ENCODE measurements at places on chromosomes 13 and 19. TPM values are rescaled to one million over a fixed set of nuclear protein-coding genes. Genes with fewer than 3 reads are reported as not detected.
A peak's percentile ranks its signal among the peaks of the same experiment; 100 is the strongest.

GRCh38 chr13:98570929-98571372, 6.0 kb downstream of the STK24 start:
- DNase-seq, result peak; percentile 21
- H3K27ac ChIP-seq, result peak overlapping the region; percentile 78
- H3K4me3 ChIP-seq, result peak overlapping the region; percentile 76

The FPR3 gene
- not detected for polyA plus RNA-seq

GRCh38 chr19:45960595-45961235, 12.9 kb downstream of the NOVA2 start:
- H3K27ac ChIP-seq, result no peak overlapping the region
- no peak for DNase-seq
- H3K4me3 ChIP-seq, result no peak overlapping the region
- H3K4me1 ChIP-seq, result no peaks in the 10 kb centered on the region

GRCh38 chr19:2454962-2455850, 1.6 kb downstream of the LMNB2 start:
- peak overlapping the region; percentile 83 for H3K27ac ChIP-seq
- no peak for DNase-seq
- no peaks in the 10 kb centered on the region for H3K36me3 ChIP-seq
- H3K4me3 ChIP-seq, result peak overlapping the region; percentile 91

DNA sequence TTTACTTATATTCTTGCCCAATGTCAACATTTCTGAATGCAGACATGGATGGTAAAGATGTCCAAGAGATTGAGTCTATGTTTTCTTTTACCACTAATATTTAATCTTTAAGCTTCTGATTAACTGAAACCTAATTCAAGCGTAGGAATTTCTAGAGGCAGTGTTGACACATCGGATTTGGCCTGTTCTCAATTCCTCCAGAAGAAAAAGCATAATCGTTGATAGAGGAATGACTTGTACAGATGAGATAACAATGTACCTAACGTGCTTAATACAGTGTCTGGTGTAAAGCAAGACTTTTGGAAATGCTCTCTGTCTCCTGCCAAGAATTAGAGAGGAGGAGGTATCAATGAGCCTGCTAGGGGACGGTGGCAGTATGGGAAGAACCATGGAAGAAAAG, 35.2 kb downstream of the SLC15A1 start:
- no peak overlapping the region for H3K27ac ChIP-seq
- no peak for DNase-seq
- no peaks in the 10 kb centered on the region for H3K4me1 ChIP-seq
- no peaks in the 10 kb centered on the region for H3K27me3 ChIP-seq
- H3K4me3 ChIP-seq, result no peak overlapping the region

DNA sequence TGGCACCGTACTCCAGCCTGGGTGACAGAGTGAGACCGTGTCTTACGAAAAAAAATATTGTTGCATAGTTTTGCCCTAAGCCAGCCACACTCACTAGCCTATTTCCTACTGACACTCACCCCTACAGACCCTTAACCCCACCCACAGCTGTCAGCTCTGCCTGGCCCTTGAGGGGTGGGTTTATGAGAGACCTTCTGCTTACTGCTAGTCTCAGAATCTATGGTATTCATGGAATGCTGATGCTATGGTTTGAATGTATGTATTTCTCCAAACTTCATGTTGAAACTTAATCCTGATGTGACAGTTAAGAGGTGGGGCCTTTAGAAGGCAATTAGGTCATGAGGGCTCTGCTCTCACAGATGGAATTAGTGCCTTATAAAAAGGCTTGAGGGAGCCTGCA, 79.2 kb upstream of the LRCH1 start:
- H3K4me3 ChIP-seq, result no peak overlapping the region
- H3K27me3 ChIP-seq, result peaks cover 2% of the 10 kb centered on the region
- H3K36me3 ChIP-seq, result no peaks in the 10 kb centered on the region

GRCh38 chr13:43307921-43308433, 284.6 kb downstream of the DNAJC15 start:
- H3K4me1 ChIP-seq, result no peaks in the 10 kb centered on the region
- no peaks in the 10 kb centered on the region for H3K27me3 ChIP-seq
- no peaks in the 10 kb centered on the region for H3K36me3 ChIP-seq

The PPAN gene
- polyA plus RNA-seq, result 44.8 TPM

DNA sequence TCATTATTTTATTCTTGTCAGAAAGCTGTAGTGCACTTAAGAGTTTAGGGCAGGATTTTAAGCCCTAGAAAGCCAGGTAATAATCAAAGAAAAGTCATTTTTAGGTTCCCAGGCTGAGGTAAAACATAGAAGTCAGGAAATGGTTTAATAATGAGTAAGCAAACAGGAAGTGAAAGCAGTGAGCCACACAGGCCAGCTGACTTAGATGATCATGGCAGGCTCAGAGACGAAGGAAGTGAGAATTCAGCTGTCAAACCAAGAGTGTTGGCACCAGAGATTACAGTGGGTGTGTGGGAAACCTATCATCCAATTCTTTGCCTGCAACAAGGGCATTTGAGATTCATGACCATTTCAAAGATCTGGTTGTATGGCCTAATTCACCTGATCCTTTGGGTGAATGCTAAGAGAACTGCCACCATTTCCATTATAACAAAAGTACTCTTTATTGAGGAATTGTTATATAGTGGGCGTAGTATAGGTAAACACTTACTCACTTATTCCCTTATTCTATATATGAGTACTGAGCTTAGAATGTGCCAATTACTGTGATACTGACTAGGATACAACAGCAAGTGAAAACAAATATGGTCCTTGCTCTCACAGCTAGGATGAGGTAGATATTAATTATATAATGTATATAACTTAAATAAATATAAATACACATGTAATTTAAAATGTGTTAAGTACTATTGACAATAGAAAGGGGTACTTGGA, 103.7 kb upstream of the EDNRB start:
- peaks cover 31% of the 10 kb centered on the region for H3K4me1 ChIP-seq
- H3K36me3 ChIP-seq, result peaks cover 10% of the 10 kb centered on the region
- peak; percentile 57 for DNase-seq
- peaks cover 2% of the 10 kb centered on the region for H3K27me3 ChIP-seq

DNA sequence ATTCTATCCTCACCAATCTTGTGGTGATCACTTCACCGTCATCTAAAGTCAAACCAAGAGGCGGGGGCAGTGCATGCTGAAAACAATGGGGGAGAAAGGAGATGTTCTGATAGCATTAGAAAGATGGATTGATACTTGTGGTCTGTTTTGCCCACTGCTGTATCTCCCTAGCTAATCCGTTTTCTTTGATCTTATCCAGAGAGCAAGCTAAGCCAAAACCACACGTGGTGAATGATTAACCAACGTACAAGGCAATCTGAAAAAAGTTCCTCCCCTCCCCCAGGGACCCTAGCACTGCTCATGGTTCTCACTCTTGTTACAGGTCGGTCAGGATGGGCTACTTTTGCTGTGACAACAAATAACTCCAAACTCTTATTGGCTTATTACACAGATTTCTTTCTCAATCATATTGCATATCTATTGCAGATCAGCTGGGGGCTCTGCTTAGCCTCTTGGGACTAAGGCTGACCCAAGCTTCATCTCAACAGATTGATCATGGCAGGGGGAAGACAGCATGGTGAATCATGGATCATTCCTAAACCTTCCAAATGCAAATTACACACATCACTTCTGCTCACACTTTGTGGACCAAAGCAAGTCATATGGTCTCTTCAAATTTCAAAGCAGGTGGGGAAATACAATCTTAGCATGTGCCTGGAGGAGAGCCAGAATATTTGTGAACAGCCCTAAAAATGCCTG, 11.9 kb upstream of the C13orf42 start:
- no peaks in the 10 kb centered on the region for H3K4me1 ChIP-seq
- DNase-seq, result no peak
- no peak overlapping the region for H3K4me3 ChIP-seq
- no peaks in the 10 kb centered on the region for H3K36me3 ChIP-seq
- peaks cover 2% of the 10 kb centered on the region for H3K27me3 ChIP-seq
- no peak overlapping the region for H3K27ac ChIP-seq

DNA sequence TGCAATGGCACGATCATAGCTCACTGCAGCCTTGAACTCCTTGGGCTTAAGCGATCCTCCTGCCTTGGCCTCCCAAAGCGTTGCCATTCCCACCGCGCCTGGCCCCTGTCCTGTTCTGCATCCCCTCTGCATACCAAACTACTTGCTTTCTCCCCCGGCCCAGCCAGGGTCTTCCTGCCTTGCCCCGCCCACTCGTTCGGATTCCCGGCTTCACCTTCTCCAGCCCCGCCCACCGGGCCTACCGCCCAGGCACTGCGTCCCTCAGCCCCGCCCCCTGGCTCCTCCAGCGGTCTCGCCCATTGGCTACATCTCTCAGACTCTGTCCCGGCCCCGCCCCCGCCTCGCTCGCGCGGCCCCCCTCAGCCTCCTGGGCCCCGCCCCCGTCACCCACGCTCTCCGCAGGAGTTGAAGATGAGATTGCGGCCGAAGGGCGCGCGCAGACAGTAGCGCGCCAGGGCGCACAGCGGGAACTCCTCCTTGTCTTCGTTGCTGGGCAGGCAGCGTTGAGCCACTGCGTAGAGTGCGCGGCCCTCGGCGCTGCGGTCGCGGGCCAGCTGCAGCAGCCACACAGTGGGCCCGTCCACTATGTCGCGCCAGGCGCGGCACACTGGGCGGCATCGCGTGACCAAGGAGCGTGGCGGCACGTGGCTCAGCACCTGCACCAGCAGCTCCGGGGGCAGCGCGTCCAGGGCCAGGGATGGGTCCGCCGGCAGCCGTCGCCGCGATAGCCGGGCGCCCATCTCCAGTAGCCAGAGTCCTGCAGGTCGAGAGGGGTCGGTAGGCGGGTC, 19.0 kb downstream of the MRPS12 start:
- H3K27me3 ChIP-seq, result peaks cover 8% of the 10 kb centered on the region
- H3K4me1 ChIP-seq, result peaks cover 15% of the 10 kb centered on the region
- peak overlapping the region; percentile 74 for H3K4me3 ChIP-seq
- DNase-seq, result peak; percentile 74

DNA sequence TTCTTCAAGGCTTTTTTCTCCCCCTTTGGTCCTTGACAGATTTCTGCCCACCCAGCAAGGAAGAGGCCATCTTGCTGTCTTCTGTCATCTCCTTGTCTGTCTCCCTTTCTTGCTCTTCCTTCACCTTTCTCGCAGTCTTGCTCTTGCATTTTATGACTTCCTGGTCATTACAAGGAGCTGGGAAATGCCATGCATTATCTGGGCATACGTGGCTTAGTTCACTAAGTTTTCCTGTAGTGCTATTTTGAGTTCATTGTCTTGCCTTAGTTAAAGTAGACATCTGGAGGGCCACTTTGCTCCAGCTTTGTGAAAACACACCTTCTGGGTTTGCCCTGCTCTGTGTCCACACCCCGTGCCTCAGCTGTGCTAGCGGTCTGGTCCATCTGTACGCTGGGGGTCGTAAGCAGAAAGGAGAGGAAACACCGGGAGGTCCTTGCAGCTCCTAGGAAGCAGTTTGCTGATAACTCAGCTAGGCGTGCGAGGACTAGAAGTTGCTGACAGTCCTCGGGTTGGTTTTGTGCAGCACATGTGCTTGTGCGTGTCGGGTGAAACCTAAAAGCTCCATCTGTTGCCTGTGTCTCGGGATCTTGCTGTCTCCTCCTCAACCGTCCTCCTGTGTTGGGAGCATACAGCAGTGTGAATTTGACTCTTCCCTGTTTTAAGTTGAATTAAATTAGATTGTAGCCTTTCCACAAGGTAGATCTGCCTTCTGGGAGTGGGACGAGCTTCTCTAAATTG, 59.4 kb downstream of the ARHGEF7 start:
- peaks cover 63% of the 10 kb centered on the region for H3K4me1 ChIP-seq
- no peak for DNase-seq

The TUBB4A gene
- 3.0 TPM for polyA plus RNA-seq

GRCh38 chr19:39138221-39139211, 12.9 kb downstream of the PAK4 start:
- DNase-seq, result no peak
- no peaks in the 10 kb centered on the region for H3K36me3 ChIP-seq
- peaks cover 6% of the 10 kb centered on the region for H3K4me1 ChIP-seq
- H3K27ac ChIP-seq, result no peak overlapping the region

GRCh38 chr19:5030822-5031221, 61.9 kb downstream of the KDM4B start:
- H3K27me3 ChIP-seq, result no peaks in the 10 kb centered on the region
- H3K4me3 ChIP-seq, result no peak overlapping the region
- no peaks in the 10 kb centered on the region for H3K36me3 ChIP-seq
- H3K27ac ChIP-seq, result no peak overlapping the region

The CLEC17A gene
- 0.62 TPM for polyA plus RNA-seq

- H3K4me3 ChIP-seq, result peak within 1 kb of the TSS; percentile 99
- H3K4me1 ChIP-seq, result peaks cover 59% of the 10 kb centered on the region
- peak within 1 kb of the TSS; percentile 100 for H3K27ac ChIP-seq
- peak; percentile 74 for DNase-seq
- peaks cover 26% of the 10 kb centered on the region for H3K36me3 ChIP-seq
- peaks cover 77% of the 10 kb centered on the region for H3K27me3 ChIP-seq
Measured at GRCh38 chr19:10517361-10517759, at the start of gene S1PR5. Gene S1PR5 (minus strand): TSS chr19:10517447. CDS start chr19:10515011, 2,436 bp downstream.

- no peak for DNase-seq
- H3K36me3 ChIP-seq, result no peaks in the 10 kb centered on the region
- peaks cover 4% of the 10 kb centered on the region for H3K27me3 ChIP-seq
- H3K4me3 ChIP-seq, result no peak overlapping the region
Measured at GRCh38 chr13:59016250-59016649, 1147.5 kb downstream of the DIAPH3 start.

DNA sequence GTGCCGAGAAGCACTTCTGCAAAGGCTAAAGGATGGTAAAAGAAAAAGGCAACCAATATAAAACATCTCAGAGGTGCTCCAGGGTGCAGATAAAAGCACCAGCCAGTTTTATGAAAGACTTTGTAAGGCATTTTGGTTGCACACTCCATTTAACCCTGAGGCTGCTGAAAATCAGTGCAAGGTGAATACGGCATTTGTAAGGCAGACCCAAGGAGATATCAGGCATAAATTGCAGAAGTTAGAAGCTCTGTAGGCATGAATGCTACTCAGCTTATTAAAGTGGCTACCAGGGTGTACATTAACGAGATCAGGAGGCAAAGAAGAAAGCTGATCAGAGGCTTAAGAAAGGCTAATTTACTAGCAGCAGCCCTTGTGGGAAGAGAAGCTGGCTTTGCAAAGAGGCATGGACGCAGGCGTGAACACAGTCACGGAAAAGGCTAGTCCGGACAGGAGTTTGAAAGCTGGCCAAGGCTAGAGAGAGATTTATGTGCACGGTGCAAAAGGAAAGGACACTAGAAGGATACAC, 99.6 kb downstream of the ZNF429 start:
- H3K36me3 ChIP-seq, result no peaks in the 10 kb centered on the region
- peak overlapping the region; percentile 87 for H3K27ac ChIP-seq
- H3K4me1 ChIP-seq, result peaks cover 19% of the 10 kb centered on the region
- H3K4me3 ChIP-seq, result peak overlapping the region; percentile 90
- H3K27me3 ChIP-seq, result peaks cover 2% of the 10 kb centered on the region
- DNase-seq, result no peak

- H3K27ac ChIP-seq, result no peak overlapping the region
- no peak for DNase-seq
- no peak overlapping the region for H3K4me3 ChIP-seq
- H3K4me1 ChIP-seq, result no peaks in the 10 kb centered on the region
- H3K36me3 ChIP-seq, result no peaks in the 10 kb centered on the region
- peaks cover 3% of the 10 kb centered on the region for H3K27me3 ChIP-seq
Measured at GRCh38 chr13:50401049-50401505, 385.8 kb downstream of the KCNRG start.

GRCh38 chr19:46925548-46925950, 64.8 kb downstream of the ARHGAP35 start:
- no peaks in the 10 kb centered on the region for H3K27me3 ChIP-seq
- peaks cover 55% of the 10 kb centered on the region for H3K4me1 ChIP-seq
- no peak for DNase-seq
- H3K4me3 ChIP-seq, result peak overlapping the region; percentile 57
- H3K36me3 ChIP-seq, result peaks cover 9% of the 10 kb centered on the region
- H3K27ac ChIP-seq, result peak overlapping the region; percentile 89

The ALG5 gene
- polyA plus RNA-seq, result 135 TPM

Data from immature natural killer cell (primary cell).